Motor neuron (in vitro differentiated cells): ENCODE measurements at places on chromosomes 11 and 22.
A peak's percentile ranks its signal among the peaks of the same experiment; 100 is the strongest.

DNA sequence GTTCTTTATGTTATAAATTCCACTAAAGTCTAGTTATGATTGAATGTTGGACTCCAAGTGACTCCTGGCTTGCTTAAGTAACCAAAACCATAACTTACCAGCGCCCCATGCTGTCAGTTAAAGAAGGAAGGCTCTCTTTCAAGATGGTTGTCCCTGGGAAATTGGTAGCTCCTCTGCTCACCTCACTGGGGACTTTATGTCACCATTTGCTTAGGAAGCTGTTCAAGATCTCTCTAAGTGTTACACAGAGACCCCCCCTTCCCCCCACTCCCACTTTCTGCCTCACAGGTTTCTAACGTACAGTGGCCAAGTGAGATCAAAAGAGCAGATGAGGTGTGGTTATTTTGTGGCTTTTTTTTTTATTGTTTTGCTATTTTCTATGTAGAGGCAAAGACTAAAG is 301.8 kb downstream of the AASDHPPT start:
- no peak for ATAC-seq

DNA sequence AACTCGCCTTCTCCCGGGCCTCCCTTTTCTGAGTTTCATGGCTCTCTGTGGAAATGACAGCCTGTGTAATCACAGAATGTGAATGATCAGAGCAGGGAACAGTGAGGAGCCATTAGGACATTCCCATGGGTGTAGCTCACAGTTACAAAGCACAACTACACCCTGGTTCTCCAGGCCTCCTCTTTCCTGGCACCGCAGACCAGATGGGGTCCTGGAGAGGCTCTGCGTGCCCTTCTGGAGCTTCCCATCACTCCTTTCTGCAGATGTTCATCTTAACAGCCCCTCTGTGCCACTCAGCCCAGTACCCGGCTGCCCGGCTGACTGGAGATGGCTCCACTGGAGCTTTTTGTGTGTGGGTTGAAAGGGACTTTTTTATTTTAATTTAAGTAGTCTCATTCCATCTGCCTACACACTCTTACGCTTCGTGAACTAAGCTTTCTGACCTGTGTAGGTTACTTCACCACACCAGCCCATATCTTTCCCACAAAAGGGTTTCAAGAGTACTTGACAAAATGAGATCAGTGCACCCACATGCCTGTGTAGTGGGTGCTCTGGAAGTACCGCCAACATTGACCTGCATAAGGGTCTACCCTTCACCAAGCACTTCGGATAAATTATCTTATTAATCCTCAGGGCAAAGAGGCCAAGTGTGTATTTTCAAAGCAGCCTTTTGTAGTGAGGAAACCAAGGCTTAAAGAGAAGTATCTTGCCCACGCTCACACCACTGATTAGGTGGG is 29.8 kb downstream of the SREBF2 start:
- peak; percentile 33 for ATAC-seq

- ATAC-seq: no peak
These were observed 7.3 kb downstream of the CADM1 start for GRCh38 chr11:115496892-115497291.

- ATAC-seq: no peak
These were observed 99.4 kb upstream of the AKIP1 start for GRCh38 chr11:8811571-8811970.

DNA sequence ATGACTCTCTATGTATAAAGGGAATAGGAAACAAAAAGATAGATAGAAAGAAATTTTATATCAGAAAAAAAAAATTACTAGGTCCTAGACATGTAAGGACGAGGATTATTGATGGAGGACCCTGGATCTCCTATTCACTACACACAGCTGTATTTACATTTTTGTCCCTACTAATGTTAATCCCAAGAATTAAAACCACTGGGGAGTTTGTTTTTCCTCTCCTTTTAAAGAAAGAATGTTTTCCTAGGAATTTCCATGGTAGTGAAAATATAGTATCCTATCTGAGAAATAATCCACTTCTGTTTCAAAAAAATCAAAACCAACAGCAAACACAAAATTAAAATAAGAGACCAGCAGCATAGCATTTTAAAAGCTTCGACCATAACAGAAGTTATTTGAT is 41.1 kb downstream of the PDGFD start:
- ATAC-seq: no peak

GRCh38 chr22:38871360-38872171 is 450 bp downstream of the CBX6 start:
- ATAC-seq: peak; percentile 16

GRCh38 chr11:131408025-131408640 is 37.7 kb downstream of the NTM start:
- ATAC-seq: no peak

DNA sequence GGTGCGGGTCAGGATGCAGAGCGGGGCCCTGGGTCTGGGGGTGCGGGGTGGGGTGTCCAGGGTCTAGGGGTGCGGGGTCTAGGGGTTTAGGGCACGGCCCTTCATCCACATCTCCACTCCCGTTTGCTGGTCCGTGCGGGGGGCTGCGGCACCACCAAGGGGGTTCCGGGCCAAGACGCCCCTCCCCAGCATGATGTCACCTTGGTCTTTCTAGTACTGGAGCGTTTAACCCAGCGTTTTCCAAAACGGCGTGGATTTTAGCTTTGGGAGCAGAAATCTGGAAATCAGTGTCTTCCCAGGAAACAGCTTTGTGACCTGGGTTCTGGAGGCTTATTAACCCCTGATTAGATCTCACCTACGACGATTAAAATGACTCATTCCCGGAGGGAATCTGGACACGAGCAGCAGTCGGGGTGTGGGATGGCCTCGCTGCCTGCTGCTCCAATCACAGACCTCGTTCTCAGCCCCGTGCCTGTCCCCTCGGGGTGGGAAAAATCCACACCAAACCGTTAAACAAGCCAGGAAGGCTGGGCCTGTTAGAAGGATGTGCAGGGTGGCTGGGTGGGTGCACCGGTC is 759 bp downstream of the AP2A2 start:
- peak; percentile 61 for ATAC-seq

DNA sequence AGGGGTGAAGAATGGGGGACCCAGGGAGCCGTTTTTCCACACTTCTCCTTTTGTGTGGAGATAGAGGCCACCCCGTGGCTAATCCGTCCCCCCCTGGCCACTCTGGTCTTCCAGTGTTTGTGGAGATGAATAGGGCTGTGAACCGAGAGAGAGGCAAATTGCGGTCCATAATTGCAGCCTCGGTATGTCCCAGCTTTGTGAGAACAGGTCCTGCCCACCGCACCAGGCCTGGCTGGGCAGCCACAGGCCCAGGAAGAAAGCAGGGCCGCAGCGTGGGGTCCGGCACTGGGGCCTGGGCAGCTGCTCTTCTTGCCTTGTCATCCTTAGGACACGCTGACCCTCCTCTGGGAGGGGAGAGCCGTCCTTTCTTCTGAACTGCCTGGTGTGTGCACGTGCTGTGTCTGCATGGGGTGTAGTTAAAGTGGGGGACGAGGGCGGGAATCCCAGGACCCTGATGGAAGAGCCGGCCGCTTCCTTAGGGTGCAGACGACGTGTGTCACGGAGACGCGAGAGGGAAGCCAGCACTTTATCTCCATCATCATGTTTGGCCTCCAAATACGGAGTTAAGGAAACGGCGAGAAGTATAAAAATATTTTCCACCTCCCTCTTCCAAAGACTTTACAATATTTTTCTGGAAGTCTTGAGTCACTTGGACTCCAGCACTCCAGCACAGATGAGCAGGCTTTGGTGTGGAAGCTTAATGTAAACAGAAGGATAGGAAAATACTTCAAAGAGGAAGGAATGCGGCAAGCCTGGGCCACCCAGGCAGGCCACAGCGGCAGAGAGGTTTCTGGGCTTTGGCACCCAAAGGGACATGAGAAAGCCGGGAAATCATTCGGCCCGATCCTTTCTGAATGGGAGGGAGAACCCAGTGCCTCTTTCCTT is 1248.4 kb downstream of the BRD1 start:
- ATAC-seq: no peak

- no peak for ATAC-seq
These were observed 9.2 kb downstream of the ZNF74 start for GRCh38 chr22:20402960-20403778.

DNA sequence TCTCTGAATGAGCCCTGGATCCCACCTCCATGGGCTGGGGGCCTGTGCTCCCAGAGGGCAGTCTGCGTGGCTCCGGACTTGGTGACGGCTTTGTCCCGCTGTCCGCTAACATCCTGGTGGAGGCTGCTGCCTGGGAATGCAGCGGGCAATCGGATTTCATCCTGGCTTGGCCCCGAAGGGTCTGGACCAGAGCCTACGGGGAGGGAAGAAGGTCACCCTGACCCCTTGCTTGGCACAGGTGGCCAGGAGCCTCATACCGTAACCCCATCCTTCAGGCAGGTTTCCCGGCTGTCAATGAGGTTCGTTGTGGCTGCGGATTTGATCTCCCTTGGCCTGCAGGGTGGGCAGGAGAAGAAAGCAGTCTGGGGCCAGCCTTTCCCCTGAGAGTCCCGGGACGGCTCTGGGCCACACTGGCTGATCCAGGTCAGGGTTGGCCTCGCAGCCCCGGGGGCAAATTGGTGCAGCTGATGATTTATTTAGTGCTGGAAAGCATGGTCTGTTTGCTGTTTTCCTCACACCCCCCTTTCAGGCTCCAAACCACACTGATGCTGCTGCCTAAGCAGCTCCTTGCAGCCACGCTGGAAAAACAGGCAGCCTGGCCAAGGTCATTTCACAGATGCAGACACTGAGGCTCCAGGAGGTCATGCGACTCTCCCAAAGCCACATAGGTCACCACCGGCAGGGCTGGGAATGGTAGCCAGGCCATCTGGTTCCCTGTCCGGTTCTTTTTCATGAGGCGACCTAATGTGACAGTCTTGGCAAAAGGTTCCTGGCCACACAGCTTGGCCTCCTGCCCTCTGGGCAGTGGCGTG is 15.0 kb downstream of the PRDM11 start:
- ATAC-seq: no peak

GRCh38 chr11:8593455-8593854 is 573 bp downstream of the STK33 start:
- no peak for ATAC-seq

DNA sequence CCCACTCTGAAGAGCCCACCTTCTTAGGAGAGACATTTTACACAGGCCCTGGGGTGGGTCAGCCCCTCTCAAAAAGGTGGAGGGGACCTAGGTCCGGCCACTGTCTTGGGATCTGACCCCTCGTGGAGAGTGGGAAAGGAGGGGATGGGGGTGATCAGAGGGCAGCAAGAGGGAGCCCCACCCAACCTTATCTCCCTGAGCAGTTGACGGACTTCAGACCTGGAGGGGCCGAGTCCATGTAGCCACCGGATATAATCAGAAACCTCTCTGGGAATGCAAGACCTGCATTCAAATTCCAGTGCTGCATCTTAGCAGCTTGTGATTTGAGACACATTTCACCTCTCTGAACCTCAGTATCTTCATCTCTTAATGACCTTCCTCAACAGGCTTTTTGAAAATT is 44.0 kb downstream of the TP53I11 start:
- no peak for ATAC-seq

DNA sequence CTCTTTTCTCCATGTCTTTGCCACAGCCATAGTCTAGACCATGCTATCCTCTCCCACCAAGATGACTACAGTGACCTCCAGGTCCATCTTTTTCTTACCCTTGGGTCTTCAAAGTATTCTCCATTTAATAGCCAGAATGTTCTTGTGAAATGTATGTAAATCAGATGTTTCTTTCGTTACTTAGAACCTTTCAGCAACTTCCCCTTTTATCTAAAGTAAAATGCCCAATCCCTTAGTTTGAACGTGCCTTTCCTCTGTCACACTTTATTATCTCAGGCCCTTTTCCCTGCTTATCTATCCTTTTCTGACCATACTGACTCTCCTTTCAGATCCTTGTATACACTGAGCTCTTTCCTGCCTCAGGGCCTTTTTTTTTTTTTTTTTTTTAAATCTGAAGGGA is 17.9 kb downstream of the RBM4B start:
- ATAC-seq: no peak

DNA sequence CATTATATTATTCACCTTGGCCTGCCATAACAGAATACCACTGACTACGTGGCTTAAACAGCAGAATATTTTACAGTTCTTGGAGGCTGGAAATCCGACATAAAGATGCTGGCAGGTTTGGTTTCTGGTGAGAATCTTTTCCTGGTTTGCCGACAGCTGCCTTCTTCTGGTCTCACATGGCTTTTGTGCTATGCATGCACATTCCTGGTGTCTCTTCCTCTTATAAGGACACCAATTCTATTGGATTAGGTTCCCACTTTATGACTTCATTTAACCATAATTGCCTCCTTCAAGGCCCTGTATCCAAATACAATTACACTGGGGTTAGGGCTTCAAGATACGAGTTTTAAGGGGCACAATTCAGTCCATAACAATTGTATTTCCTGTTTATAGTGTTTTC is 17.1 kb downstream of the RNF214 start:
- no peak for ATAC-seq

DNA sequence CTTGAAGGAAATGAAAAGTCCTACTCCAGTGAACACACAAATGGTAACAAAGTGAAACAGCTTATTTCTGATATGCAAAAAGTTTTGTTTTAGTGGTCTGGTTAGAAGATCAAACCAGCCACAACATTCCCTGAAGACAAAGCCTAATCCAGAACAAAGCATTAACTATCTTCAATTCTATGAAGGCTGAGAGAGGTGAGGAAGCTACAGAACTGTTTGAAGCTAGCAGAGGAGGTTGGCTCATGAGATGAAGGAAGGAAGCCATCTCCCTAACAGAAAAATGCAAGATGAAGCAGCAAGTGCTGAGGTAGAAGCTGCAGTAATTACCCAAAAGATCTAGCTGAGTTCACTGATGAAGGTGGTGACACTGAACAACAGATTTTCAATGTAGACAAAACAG is 168.4 kb downstream of the IGLL1 start:
- ATAC-seq: no peak

DNA sequence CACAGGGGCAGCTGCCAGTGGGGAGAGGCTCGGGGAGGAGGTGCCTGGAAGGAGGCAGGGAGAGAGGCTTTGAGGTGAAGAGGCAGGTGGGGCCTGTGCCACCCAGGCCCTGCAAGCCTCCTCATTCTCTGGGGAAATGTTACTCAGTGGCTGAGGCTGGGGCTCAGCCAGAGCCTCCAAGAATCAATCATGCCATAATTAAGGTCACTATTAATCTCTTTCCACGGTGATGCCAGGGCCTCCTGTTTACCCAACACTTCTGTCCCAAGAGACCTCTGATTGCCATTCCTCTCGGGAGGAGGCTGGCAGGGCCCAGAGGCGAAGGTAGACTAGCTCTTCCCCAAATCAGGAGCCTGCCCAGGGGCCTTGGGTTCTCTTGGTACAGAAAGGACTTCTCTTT is 38.4 kb downstream of the GDPD5 start:
- ATAC-seq: no peak
